Calu3 (cell line): ENCODE measurements at places on chromosomes 12 and 14.

- DNase-seq, result no peak
These were observed 14.7 kb upstream of the NCOR2 start for GRCh38 chr12:124582108-124582424.

- no peak for DNase-seq
These were observed 6.3 kb downstream of the MTHFD1 start for GRCh38 chr14:64394423-64394822.

GRCh38 chr12:61254225-61254624 lies 1006.0 kb upstream of the USP15 start:
- DNase-seq, result no peak

- no peak for DNase-seq
These were observed 60.6 kb downstream of the SUDS3 start for GRCh38 chr12:118436986-118437385.

DNA sequence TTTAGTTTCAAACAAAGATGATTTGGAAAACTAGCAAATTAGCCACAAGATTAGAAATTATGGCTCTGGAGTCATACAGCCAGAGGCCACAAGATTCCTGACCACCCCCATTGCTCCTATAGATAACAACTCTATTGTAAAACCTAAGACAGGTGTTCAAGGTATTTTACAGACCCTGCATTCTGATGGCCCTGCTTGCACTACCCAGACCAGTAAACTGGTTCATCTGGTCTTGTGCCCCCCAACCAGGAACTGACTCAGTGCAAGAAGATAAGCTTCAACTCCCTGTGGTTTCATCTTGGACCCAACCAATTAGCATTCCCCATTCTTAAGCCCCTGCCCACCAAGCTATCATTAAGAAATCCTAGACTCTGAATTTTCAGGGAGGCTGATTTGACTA lies 125.0 kb downstream of the CCDC60 start:
- no peak for DNase-seq

- DNase-seq, result no peak
These were observed 4.5 kb downstream of the TMED8 start for GRCh38 chr14:77372304-77372841.

DNA sequence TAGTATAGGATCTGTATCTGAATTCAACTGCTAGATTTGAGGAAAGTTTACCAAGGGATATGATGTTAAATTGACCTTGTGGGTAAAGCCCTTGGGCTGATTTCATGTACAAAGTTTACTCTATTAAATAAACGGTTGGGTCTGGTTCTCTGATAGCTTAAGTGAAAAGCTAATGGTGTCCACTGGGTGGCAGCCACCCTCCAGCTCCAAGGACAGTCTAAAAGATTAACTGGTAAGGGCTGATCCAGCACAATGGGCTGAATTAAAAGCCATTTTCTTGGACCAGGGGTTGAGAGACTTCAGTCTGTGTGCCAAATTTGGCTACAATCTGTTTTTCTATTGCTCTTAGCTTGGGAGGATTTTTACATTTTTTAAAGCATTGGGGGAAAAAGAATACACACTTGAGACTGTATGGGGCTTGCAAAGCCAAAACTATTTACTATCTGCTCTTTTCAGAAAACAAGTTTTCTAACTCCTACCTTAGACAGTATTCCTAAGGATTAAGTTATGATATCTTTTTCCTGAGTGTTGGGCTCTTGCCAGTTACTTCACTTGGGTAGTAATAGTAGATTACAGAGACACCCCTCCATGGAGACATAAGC lies 116.5 kb downstream of the GPHN start:
- peak; percentile 62 for DNase-seq

GRCh38 chr12:45732936-45733335 lies 3.4 kb downstream of the ARID2 start:
- DNase-seq, result no peak

DNA sequence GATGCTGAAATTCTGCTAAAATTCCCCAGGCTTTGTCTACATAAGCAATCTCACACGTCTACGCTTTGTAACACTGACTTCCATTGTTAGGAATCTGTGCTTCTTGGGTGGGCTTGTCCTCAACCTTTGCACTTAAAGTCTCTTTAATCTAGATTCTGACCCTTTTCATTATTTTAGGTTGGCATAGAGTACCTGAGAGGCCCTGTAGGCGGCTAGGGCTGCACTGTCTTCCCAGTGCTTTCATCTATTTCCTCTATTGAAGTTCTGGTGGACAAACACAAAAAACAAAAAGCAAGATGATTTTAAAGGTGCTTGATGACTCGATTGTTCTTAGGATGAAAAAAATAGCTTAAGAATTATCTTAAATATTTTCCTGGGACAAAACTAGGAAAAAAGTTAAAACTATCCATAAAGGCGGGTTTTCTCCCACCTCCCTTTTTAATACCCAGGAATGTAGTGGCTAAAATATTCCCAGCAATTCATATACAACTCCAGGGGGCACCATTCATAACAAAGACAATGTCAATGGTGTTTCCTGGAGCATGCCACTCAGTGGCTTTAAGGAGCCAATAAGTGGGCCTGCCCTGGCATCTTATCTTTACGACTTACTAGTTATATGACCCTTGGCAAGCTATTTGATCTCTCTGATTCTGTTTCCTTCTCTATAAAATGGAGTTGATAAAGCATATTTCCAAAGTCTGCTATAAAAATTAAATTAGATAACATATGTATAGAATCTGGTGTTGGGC lies 197.5 kb downstream of the STXBP6 start:
- DNase-seq, result no peak

GRCh38 chr12:9127936-9128663 lies 12.4 kb upstream of the A2M start:
- no peak for DNase-seq

DNA sequence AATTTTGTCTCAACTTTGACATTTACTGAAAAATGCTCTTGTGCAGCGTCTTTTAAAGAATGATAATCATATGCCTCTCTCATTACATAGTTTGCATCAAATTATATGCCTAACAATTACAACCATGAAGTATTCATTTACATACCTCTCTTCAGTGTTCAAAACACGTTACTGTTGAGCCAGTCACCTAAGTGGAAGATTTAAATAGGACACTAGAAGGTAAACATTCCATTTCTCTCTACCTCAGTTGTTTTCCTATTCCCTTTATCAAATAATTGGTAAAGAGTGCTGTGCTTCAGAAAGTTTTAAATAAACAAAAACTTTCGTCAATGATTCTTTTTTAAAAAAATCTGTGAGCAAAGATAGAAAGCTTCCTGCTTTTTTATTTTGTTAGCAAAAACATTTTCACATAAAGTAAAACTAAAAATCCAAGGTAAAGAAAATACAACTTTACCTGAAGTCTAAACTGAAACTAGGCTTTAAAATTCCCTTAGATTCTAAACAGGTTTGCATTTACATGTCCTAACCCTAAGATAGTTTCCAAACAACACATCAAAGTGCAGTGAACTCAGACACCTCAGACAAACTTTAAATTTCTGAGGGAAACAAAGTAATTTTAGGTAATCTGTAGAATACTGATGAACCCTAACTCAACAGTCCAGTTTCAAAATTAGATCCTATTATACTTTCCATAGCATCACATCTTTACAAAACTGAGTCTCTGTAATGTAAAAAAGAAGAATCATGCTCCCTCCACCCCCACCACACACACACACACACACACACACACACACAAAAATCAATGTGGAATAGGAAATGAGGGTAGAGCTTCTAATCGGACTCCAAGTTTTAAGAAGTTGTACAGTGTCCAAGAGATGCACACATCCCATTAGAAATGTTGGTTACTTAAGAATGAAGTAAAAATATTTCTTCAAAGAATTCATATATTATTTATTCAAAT lies 46.2 kb downstream of the PAWR start:
- DNase-seq, result no peak

DNA sequence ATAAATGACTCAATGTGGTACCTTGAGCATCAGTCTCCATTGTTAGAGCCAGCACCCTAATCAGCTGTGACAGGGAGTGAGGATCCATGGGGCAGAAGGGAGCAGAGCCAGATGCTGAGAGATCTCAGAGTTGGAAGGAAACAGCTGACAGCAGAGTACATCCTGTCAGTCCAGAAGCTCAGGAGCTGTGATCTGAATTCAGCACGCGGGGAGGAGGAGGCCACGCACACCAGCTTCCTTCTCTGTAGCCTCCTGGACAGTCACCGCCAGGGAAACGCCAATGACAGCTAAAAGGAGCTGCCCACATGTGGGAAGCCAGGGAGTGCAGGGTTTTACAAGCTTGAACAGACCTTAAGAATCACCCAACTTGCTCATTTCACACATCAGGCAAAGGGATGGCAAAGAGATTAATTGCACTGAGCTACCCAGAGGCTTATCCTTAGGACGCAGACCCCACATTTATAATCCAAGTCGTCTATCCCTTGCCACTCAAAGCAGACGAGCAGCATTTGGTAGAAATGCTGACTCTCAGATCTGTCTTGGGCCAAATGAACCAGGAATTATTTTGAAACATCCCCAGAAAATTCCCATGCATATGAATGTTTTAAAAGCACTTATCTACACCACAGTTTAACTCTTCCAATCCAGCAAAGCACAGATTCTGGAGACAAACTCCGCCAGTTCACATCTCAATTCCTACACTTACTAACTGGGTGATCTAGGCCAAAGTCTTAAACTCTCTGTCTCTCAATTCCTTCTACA lies 322.6 kb upstream of the TMTC1 start:
- DNase-seq, result no peak

GRCh38 chr12:92036061-92036620 lies 109.5 kb downstream of the BTG1 start:
- DNase-seq, result no peak

DNA sequence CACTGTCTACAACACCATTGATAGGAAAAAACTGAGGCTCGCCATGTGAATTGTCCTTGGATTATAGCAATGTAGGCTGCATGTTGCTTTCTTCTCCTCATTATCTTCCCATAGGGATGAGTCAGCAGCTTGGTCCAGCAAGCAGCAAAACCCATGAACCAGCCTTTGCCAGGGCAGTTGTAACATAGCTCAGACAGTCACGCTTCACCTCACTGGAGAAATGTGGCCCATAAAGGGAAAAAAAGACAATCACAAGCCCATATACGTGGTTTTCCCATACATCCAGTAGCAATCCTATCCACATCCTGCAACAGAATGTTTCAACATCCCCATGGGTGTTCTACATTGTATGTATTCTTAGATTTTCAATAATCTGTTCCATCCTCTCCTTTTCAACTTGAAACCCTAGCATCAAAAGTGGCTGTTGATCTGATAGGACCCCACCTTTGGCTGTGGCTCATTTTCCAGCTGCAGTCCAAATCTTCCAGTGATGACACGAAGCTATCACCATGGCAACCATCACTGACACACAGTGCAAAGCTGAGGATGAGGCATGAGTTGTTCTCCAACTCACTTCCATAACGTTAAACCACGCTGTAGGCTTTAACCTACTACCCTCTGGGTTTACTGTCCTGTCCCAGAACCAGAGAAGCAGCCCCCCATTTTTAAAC lies 34.0 kb downstream of the GRIN2B start:
- no peak for DNase-seq

- no peak for DNase-seq
These were observed 27.3 kb upstream of the HELB start for GRCh38 chr12:66275040-66275439.

DNA sequence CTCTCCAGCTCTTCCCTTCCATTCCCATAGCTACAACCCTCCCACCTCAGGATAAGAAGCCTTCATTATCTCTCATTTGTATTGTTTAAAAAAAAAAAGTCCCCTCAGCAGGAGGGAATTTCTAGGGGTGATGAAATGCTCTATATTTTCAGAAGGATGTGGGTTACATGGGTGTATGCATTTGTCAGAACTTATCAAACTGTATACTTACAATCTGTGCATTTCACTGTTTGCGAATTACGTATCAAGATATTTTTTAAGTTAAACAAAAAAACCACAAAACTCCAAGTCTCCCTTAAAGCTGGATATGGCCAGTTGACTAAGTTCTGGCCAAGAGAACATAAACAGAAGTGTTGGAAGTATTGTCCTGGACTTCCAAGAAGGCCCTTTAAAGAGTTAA lies 2.0 kb upstream of the FKBP11 start:
- DNase-seq, result no peak

- no peak for DNase-seq
These were observed 4.5 kb downstream of the USP30 start for GRCh38 chr12:109056891-109057290.

- no peak for DNase-seq
These were observed 53.0 kb upstream of the FUT8 start for GRCh38 chr14:65359503-65359902.

GRCh38 chr14:77319422-77319821 lies 1.3 kb downstream of the POMT2 start:
- DNase-seq, result no peak

DNA sequence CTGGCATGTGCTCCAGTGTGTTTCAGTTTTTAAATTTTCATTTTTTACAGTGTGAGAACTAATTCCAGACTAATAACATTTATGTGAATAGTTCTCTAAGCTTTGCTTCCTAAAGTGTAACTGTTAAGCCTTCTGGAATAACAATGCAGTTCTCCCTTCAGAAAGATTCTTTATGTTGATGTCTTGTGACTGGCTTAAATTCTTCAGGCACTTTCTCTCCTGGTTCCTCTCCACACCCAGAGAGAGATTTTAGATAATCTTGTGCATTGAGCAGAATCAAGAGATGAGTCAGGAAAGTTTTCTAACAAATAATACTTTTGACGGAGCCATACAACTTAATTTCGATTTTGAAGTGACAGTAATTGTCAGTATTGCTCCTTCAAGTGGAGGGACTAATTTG lies 118.5 kb downstream of the RAD51B start:
- DNase-seq, result no peak

DNA sequence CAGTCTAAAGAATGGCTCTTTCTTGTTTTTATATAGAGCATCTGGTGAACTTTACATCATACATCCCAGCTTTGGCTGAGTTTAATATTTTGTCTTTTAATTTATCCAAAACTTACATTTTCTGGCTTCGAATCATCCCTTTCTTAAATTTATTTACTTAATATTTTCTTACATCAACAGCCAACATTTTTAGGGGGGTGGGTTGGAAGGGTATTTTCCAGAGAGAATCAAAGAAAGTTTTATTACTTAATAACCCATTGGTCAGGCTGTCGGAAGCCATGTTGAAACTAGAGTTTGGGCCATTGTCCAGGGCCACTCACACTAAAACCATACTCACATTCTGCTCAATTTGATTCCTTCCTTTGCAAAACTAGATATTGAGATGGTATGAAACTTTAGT lies 220.2 kb downstream of the AEBP2 start:
- DNase-seq, result no peak

DNA sequence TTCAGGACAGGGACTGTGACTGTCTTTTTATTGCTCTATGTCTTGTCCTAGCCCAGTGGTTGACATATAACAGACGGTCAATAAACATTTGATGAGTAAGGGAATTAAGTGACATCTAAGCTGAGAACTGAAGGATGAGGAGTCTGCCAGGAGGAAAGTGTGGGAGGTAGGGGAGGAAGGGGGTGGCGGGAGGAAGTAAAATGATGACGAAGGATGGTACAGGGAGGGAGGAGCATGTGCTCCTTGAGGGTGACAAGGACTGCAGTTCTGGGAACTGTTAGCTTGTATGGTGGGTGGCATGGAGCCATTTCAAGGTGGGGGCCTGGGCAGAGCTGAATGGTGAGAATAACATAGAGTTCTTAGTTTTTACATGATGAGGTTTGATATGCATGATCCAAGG lies 64.4 kb downstream of the RGS6 start:
- DNase-seq, result no peak
